ENCODE measurements at places on chromosomes 5 and 9.

DNA sequence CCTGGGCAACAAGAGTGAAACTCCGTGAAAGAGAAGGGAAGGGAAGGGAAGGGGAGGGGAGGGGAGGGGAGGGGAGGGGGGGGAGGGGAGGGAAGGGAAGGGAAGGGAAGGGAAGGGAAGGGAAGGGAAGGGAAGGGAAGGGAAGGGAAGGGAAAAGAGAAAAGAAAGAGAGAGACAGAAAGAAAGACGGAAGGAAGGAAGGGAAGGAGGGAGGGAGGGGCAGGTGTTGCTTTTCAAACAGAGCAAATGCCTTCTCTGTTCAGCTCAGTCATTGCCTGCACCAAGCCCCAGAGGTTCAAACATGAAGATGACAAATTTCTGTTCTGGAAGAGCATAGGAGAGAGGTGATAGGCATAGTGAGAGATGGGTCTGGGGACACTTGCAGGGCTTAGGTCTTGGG is 330.0 kb downstream of the DRD1 start:
- no peak for DNase-seq

GRCh38 chr9:19486803-19487202 is 78.0 kb downstream of the ACER2 start:
- no peak for DNase-seq

DNA sequence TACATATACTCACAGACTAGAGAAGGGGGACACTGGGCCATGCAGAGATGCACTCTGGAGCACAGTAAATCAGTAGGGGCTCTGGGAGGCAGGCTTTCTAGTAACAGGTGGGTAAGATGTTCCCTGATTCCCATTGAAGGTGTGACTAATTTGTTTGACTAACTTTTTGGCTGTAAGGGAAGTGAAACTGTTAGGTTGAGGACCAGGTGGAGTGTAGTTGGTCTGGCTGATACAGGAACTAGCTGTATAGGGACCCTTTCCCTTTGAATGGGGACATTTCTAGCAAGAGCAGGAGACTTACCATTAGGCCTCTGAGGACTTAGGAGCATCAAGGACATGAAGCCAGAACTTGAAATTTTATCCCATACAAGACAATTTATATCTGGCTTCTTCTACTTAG is 989.6 kb upstream of the COX7C start:
- DNase-seq = no peak

DNA sequence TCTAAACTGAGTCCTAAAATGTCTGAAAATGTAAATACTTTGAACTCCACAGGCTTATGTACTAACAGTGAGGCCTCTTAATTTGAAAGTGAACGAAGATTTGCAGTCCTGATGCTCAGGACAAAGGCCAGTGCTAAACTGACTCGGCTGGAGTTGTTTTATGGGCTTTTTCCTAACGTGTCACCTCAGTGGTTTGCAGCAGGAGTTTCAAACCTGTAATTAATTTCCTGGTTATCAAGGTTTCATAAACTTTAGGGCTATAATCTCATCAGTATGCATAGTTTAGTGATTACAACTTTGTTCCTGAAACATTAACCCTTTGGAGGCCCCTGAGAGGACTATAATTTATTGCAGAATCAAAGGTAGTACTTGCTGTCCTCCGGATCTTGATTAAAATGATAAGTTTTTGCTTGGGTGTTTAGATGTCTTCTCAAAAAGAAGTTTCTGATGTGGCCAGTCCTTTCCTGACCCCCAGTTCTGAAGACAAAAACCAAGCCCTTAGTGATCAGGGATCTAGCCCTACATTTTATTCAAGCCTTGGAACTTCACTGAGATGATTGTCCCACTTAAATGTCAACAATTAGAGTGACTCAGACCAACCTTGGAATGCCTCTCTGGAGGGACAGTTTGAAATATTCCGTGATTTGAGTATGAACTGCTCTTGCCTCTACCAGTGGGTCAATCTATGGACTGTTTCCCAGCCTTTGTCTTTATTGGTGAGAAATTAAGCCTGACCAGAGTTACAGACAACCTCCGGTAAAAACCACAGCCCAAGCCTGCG is 11.1 kb upstream of the S100Z start:
- DNase-seq = no peak

- no peak for DNase-seq
Observed at GRCh38 chr5:80067016-80067415, 31.9 kb downstream of the THBS4 start.

DNA sequence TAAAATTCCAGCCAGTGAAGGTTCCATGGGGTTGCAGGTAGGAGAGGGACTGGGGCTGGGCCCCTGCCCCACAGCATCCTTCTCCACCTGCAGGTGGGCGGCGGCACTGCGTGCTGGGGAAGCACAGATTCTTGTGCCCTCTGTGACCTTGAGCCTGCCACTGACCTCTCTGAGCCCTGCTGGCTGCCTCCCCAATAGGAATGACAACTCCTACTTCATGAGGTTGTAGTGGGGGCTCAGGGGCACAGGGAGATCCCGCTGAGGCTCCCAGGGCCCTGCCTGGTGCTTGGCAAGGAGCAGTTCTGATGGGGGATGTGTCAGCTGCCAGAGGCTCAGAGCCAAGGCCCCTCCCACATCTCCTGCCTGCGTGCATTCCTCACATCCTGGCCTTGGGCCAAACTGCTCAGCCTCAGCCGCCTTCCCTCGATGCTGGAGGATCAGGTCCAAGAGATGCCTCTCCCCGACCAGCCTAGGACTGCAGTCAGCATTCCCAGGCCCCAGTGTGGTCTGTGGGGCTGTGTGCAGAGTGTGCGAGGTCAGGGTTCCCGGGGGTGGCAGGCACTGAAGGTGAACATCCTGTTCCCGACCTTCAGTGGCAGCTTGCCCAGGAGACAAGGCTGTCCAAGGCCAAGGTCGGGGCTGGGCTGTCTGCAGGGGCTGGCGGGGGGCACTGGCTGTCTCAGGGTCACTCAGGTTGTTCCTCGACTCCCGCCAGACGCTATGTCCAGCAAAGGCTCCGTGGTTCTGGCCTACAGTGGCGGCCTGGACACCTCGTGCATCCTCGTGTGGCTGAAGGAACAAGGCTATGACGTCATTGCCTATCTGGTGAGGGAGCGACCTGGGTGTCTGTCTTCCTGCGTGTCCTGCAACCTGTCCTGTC is 7.0 kb downstream of the ASS1 start:
- DNase-seq = no peak

GRCh38 chr5:80990971-80991370 is 30.8 kb downstream of the RASGRF2 start:
- DNase-seq = no peak

- no peak for DNase-seq
Observed at GRCh38 chr9:110059461-110059860, 148.5 kb downstream of the C9orf152 start.

- no peak for DNase-seq
Observed at GRCh38 chr5:149289301-149289700, 17.6 kb downstream of the AFAP1L1 start.

- DNase-seq = no peak
Observed at GRCh38 chr9:98795970-98796363, 388 bp downstream of the ANKS6 start.
